Liver (tissue), 10 donors: ENCODE measurements at places on chromosomes 3 and 15. TPM values are rescaled to one million over a fixed set of nuclear protein-coding genes. Genes with fewer than 3 reads are reported as not detected.

The ST3GAL6 gene
- 79.7 TPM for total RNA-seq

GRCh38 chr3:173003471-173003870 lies 137.6 kb downstream of the SPATA16 start:
- H3K27ac ChIP-seq = no peak overlapping the region
- no peaks in the 10 kb centered on the region for H3K27me3 ChIP-seq
- no peak overlapping the region for H3K4me3 ChIP-seq

- no peaks in the 10 kb centered on the region for H3K27me3 ChIP-seq
- H3K4me1 ChIP-seq = peaks cover 7% of the 10 kb centered on the region
- no peak overlapping the region for H3K27ac ChIP-seq
- H3K36me3 ChIP-seq = peaks cover 58% of the 10 kb centered on the region
- no peak for DNase-seq
Measured at GRCh38 chr15:63679588-63679987, 82.4 kb downstream of the FBXL22 start.

DNA sequence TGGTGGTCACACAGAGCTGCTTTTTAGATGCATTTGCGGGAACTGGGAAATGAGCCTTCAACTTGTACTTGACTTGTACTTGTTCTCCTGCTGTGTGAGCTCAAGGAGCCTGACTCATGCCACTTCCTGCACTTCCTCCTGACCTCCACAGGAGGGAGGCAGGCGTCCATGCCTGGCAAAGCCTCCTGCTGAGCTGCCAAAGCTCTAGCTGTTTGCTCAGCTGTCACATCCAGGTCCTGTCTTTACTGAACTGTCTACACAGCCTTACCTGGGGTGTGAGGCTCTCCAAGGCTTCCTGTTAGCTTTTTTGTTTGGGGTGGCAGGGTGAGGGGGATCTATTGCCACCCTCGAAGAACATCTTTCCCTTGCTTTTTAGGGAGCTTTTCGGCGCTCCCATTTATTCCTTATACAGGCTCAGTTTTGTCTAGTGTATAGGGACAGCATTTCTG lies 6.4 kb downstream of the THPO start:
- H3K27ac ChIP-seq = no peak overlapping the region
- peak; percentile 66 for DNase-seq
- H3K4me1 ChIP-seq = peaks cover 17% of the 10 kb centered on the region
- H3K36me3 ChIP-seq = peaks cover 1% of the 10 kb centered on the region
- H3K27me3 ChIP-seq = no peaks in the 10 kb centered on the region

DNA sequence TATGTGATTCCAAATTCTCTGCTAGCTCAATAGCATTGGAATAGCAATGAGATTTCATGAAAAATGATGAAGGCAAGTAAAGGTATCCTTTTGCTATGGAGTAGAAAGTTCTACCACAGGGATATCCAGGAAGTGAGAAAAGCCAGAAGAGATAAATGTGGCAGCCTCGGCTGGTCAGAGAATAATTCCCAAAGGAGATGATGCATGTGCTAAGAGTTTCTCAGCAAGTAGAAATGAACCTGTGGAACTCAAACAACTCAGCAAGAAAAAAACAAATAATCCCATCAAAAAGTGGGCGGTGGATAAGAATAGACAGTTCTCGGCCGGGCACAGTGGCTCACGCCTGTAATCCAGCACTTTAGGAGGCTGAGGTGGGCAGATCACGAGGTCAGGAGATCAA lies 38.2 kb downstream of the ALS2CL start:
- H3K36me3 ChIP-seq = no peaks in the 10 kb centered on the region
- no peaks in the 10 kb centered on the region for H3K27me3 ChIP-seq
- H3K4me1 ChIP-seq = no peaks in the 10 kb centered on the region
- no peak overlapping the region for H3K27ac ChIP-seq
